ENCODE measurements at places on chromosomes 5 and 9.

GRCh38 chr5:2710910-2711309 lies 40.6 kb downstream of the IRX2 start:
- no peak for DNase-seq

DNA sequence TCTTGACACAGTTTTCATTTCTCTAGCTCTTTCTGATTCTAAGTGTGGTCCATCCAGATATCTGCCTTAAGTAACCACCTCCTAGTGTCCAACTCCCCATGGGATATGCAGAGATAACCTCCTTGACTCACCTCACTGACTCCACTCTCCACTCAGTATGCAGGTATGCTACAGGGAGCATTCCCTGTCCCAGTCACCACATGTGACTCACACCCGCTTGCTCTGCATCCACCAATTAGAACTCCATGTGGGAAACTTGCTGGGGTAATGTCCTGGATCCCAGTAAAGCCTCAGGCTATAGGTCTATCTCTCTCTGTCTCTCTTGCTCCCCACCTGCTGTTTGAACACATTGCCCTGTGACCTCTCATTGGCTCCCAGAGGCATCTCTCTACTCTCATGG lies 563.9 kb downstream of the HTR1A start:
- no peak for DNase-seq

DNA sequence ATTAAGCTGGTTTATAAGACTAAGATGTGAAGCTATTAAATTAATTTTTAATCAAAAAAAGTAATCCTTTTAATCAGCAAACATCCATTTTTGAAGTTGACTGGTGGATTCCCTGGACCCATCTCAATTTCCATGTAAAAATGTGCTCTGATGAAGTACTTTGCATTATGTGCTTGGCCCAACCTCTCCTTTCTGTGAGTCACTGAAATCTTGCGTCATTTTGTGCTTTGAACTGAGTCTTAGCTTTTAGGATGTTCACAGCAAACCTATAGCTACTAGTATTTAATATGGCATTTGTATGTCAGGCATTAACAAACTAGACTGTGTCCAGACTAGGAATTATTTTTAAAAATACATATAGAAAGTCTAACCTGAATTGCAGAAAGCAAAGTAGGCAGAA lies 55.0 kb upstream of the CDH12 start:
- DNase-seq = no peak

- DNase-seq = no peak
These were observed 62.5 kb downstream of the LMX1B start for GRCh38 chr9:126676102-126676684.

DNA sequence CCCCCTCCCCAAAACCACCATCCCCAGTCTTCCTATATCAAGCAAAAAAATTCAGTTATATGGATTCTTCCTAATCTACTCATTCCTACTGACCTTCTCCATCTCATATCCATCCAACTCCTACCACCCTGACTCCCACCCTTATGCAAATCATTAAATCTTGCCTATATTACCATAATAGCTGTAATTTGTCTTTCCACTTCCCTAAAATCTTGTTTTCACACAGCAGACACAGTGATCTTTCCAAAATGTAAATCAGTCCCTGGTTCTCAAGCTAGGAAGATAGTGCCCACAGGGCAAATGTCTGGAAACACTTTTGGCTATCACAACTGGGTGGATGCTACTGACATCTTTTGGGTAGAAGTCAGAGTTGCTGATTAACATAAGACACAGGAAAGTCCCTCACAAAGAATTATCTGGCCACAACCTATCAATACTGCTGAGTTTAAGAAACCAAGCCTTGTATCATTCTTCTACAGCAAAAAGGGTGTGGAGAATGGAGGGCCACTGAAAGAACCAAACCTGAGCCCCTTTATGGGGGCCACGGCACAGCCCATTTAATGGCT lies 1.4 kb downstream of the SRA1 start:
- DNase-seq = no peak

- no peak for DNase-seq
These were observed 27.6 kb downstream of the ADAMTS2 start for GRCh38 chr5:179317411-179318220.

GRCh38 chr5:66854416-66854815 lies 258.2 kb downstream of the MAST4 start:
- DNase-seq = no peak

- DNase-seq = peak; percentile 41
These were observed 47.2 kb downstream of the RFX3 start for GRCh38 chr9:3478549-3478953.

DNA sequence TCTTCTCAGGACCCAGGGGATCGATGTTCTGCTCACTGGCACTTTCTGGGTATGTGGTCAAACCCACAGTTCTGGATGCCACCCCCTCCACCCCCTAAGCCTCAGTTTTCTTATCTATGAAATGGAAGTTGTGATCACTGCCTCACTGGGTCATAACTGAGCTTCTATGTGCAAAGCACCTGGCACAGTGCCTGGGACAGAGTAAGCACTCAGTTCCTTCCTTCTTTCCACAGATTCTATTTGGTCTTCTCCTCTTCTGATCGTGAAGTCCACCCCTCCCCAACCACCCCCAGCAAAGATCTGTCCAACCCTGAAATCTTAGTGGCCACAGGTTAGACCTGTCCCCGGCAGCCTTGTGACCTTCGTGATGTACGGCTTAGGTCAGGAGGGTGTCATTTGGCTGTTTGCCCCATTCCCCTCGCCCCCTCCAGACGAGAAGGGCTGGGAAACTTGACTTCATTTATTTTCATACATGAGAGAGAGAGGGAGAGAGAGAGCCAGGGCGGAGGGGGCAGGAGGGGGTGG lies 181.4 kb downstream of the FGF18 start:
- no peak for DNase-seq

GRCh38 chr9:121650217-121651007 lies 1.0 kb upstream of the DAB2IP start:
- no peak for DNase-seq

GRCh38 chr5:63919763-63920478 lies 42.3 kb downstream of the HTR1A start:
- DNase-seq = no peak

- no peak for DNase-seq
These were observed 189.9 kb upstream of the VCAN start for GRCh38 chr5:83281658-83282057.

- DNase-seq = no peak
These were observed 19.7 kb downstream of the DNAJA1 start for GRCh38 chr9:33044677-33045282.

DNA sequence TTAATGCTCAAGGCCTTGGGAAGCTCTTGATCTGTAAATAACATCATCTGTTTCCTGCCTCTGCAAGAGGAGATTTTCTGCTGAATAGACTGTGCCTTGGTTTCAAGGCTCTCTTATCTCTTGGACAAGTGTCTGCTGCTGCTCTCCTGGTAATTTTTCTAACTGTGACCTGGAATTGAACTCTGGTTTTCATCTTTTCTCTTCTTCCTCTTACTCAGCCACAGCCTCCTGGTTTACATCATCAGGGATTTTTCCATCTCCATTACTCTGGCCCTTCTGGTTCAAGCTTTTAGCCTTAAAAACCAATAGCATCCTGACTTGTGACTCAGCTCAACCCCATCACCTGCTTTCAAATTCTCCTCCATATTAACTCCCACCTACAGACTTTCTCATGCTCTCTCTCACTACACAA lies 49.6 kb upstream of the ITGA1 start:
- DNase-seq = no peak

DNA sequence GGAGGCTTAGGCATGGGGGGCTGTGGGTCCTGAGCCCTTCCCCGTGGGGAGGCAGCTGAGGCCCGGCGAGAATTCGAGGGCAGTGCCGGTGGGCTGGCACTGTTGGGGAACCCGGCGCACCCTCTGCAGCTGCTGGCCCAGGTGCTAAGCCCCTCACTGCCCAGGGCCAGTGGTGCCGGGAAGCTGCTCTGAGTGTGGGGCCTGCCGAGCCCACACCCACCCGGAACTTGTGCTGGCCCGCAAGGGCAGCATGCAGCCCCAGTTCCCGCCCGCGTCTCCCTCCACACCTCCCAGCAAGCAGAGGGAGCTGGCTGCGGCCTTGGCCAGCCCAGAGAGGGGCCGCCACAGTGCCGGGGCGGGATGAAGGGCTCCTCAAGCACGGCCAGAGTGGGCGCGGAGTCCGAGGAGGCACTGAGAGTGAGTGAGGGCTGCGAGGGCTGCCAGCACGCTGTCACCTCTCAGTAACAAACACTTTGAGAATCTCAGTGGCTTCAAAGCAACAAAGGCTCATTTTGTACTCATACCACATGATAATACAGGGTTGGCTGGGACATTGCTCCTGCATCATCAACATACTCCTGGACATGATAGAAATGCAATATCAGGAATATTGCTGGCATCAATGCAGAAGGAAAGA lies 265.7 kb upstream of the ANKRD55 start:
- no peak for DNase-seq

GRCh38 chr9:96505316-96505991 lies 55.5 kb downstream of the HABP4 start:
- DNase-seq = no peak

DNA sequence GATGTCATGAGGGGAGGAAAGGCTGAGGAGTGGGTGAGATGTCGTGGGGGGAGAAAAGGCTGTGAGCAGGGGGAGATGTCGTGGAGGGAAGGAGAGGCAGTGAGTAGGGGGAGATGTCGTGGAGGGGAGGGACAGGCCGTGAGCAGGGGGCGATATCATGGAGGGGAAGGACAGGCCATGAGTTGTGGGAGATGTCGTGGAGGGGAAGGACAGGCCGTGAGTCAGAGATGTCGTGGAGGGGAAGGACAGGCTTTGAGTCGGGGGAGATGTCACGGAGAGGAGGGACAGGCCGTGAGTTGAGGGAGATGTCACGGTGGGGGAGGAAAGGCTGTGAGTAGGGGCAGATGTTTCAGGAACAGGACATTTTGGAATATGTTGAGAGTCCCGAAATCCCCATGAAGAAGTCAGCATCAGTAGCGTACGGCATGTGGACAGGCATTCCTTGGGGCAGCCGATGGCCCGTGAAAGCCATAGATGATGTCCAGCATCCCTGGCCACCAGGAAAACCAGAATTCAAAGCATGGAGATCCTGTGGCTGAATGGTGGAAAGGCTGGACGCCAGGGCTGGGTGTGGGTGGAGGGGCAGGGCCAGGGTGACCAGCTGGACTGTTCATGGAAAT lies 8.3 kb upstream of the SLC6A19 start:
- DNase-seq = no peak

DNA sequence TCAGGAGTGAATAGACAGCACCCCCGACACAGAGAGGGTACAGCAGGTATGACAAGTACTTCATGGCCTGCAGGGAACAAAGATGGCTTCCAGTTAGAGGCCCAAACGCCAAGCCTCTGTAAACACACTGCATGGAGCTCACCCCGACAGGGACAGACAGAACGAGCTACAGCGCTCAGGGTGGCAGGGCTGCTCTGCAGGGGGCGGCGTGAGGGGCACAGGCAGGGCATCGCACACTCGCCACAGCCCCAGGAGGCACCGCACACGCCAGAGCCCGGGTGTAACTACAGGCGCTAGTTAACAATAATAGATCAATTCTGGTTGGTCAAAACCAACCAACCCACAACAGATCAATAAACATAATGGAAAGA lies 21.1 kb downstream of the CLPTM1L start:
- no peak for DNase-seq

- DNase-seq = no peak
These were observed 611.2 kb downstream of the NR2F1-AS1 start for GRCh38 chr5:92969781-92970237.

DNA sequence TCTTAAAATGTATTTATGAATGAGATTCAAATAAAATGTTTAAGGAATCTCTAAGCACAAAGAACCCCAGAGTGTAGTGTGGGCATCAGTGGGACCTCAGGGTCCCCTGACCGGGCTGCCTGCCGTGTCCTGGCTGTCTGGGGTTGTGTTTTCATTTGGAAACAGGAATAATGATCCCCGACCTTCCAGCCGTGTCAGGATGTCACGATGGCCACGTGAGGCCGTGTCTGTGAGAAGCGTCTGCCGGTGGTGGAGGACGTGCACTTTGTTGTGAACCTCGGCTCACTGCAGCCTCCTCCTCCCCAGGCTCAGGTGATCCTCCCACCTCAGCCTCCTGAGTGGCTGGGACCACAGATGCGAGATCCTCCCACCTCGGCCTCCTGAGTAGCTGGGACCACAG lies 4.3 kb downstream of the TRAF2 start:
- DNase-seq = no peak

GRCh38 chr5:103290846-103291245 lies 32.3 kb downstream of the MACIR start:
- DNase-seq = no peak

DNA sequence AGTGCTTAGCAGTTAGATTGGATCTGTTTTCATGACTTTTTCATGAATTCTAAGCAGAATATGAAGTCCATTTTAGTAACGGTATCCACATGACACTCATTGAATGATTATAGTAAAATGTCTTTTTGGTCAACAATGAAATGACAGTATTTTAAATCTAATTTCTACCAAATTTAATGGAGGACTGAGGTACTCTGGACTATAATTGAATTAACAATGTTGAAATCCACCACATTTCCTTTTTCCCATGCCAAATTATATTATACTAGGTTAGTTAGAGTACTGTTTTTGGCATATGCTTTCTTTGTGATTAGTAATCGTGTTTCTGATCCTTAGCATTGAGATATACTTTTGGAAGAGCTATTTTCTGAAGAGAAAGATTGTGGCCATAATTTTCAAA lies 40.6 kb downstream of the CDC42SE2 start:
- no peak for DNase-seq

- DNase-seq = no peak
These were observed 2.8 kb downstream of the LPCAT1 start for GRCh38 chr5:1520791-1521453.

DNA sequence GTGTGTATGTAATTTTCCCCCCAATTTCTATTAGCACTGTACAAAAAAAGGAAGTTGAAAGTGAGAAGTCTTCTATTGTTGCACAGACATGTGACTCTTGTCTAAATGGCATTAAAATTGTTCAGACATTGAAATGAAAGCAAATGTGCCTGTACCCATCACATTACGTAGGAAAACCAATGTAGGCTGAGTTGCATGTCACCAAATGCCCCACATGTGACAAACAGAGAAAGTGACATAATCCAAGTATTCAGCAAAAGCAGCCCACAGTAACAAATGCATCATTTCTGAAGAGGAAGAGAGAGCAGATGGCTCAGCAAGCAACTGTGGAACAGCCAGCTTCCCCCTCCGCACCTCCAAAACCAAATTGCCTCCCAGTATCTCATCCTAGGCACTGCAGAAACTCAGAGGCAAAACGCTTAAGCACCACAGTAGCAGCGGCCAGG lies 161.5 kb upstream of the NR4A3 start:
- DNase-seq = peak; percentile 49

- no peak for DNase-seq
These were observed 4.6 kb upstream of the TTC39B start for GRCh38 chr9:15311607-15312006.

GRCh38 chr9:104868303-104868686 lies 59.7 kb downstream of the ABCA1 start:
- DNase-seq = no peak

- no peak for DNase-seq
These were observed 118.2 kb upstream of the TXNDC8 start for GRCh38 chr9:110455860-110456259.

GRCh38 chr9:114662081-114662989 lies 4.7 kb upstream of the TEX53 start:
- peak; percentile 66 for DNase-seq

- no peak for DNase-seq
These were observed 466.6 kb upstream of the DAB2 start for GRCh38 chr5:39891376-39891775.

Measured in CD4-positive, alpha-beta T cell treated with Interleukin-1 beta for 1 hour (primary cell).